ENCODE measurements at places on chromosomes 2 and 18. TPM values are rescaled to one million over a fixed set of nuclear protein-coding genes. Genes with fewer than 3 reads are reported as not detected.

DNA sequence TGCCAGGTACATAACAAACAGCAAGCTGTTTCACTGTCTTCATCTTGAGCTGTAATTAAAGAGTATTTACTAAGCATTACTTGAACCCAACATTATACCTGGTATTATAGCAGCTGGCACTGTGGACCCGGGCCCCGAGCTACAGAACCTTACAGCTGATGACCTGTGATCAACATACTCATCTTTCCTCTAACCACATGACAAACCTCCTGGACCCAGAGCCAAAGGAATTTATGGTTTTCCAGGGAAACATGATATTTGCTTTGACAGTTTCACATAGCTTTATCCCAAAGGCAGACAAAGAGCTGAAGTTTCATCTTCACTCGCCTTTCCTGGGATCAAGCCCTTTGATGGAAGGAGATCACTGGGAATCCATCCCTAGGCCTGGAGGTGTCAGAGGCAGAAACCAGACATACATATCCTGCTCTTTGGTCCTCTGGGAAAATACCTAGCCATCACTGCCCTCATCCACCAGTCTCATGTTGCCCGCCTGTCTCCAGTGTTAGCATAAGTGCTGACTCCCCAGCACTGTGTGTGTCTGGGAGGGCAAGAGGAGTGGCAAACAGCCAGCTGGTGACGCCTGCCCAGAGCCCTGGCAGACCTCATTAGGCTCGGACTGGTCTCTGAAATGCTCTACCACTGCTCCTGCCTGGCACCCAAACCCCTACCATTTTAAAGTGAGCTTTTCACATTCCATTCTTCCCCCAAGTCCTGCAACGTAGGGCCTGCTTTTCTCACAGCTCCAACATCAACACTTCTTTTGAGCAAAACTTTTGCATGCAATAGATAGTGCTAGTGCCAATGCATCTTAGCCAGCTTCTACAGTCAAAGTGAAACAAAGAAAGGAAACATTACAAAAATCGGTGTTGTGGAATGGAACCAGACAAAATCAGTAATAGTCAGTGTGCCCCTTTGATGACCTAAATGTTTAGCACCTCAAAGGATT is 138.8 kb upstream of the CTAGE1 start:
- DNase-seq: peak; percentile 91

- DNase-seq: no peak
Measured at GRCh38 chr2:134021830-134022524, 231.9 kb upstream of the MGAT5 start.

DNA sequence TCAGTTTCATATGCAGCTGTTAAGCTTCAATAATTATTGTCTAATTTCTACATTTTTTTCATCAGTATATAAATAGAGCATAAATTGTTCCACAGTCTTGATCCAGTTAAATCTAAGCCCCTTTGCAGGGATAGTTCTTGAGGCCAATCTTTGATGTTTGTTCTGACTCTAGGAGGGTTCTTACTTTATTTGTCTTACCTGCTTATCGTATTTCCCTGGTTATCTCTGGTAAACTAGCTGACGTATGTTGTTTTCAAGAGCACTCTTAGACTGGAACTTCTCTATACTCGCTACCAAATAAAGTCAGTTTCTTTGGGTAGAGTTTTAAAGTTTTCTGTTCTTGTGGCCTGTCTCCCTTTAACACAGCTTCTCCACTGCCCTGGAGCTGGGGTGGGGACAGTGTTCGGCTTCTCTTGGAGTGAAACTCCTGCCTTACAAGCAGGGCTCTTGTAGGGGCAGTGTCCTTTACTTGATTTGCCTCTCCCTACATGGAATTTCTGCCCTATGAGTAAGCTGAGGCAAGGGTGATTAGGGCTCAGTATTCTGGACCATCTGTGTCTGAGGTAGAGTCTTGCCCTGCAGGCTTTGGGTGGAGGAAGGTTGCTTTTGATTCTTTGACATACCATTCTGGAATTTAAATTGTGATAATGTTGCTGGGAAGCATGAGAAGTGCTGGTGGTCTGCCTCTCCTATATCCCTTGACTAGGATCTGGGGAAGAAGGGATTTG is 90.3 kb downstream of the PTPN4 start:
- DNase-seq: no peak

- no peak for DNase-seq
Measured at GRCh38 chr2:218996937-218997336, 3.7 kb upstream of the CRYBA2 start.

GRCh38 chr2:171667041-171667440 is 20.2 kb upstream of the DYNC1I2 start:
- DNase-seq: no peak

DNA sequence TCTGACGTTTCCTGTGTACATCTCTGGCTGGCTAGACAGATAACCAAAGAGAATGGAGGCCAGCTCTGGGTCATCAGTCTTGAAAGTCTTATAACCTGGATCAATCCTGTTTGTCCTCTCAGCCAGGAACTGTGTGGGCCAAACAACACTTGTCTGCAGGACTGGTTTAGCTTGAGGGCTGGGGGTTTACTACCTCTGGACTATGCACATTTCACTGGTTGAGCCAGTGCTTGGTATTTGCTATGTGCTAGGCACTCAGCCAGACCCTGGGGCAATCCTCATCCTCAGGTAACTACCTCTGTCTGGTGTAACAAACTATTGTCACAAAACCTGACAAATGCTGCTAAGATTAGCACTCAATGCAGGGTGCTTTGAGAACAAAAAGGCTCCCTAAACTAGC is 169.7 kb downstream of the HAUS1 start:
- no peak for DNase-seq

- DNase-seq: no peak
Measured at GRCh38 chr2:286774-287392, 1.0 kb downstream of the ALKAL2 start.

- no peak for DNase-seq
Measured at GRCh38 chr2:85945586-85945985, 56.8 kb upstream of the ST3GAL5 start.

DNA sequence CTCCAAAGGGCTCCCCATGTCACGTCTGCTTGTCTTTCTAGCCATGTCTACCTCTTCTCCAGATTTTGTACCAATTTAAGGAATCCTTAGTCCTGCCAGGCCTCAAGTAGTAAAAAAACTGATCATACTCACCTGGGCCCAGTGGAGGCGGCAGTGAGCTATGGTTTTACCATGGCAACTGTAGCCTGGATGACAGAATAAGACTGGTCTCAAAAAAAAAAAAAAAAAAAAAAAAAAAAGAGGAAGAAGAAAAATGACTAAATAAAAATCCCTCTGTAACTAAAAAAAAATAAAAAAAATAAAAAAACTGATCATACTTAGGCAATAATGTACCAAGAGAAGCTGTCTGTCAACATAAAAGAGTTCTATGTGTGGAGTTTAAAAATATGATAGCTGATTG is 221.6 kb downstream of the NR4A2 start:
- peak; percentile 13 for DNase-seq

DNA sequence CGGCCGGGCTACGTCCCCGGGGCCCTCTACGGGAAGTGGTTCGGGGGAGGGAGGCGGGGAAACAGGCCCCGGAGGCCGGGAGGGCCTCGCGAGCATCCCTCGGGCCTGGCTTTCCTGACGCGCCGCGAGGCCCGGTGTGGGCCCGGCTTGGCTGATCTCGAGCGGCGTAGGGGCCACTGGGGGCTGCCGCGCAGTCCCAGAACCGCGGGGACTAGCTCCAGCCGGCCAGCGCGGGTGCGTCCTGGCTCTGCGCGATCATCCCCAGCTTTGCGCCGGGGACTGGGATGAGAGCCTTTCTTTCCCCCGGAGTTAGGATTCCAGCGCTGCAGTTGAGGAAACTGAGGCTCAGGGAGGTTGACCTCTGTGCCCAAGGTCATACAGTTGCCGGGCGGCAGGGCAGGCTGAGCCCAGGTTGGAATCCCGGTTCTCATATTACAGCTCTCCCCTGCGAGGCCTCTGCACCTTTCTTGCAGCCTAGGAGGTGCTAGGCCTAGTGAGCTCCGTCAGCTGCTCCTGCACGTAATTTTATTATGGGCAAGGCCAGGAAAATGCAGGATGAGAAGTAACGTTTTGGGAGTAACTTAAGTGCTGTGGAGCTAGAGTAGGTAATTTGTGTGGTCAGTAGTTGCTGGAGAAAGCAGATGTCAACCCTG is 501 bp downstream of the LPIN1 start:
- DNase-seq: no peak

COL4A3 gene
- 11.0 TPM for total RNA-seq

SRD5A2 gene
- not detected for total RNA-seq

B3GNT7 gene
- 5.9 TPM for total RNA-seq

LCT gene
- total RNA-seq: not detected

ANTXR1 gene
- total RNA-seq: 36.7 TPM
